NCI-H748 treated with DMSO at 0.1 percent for 48 hours (cell line): ENCODE measurements at places on chromosomes 7 and 10.

GRCh38 chr10:126476246-126476645, 88.0 kb upstream of the ADAM12 start:
- DNase-seq = no peak

DNA sequence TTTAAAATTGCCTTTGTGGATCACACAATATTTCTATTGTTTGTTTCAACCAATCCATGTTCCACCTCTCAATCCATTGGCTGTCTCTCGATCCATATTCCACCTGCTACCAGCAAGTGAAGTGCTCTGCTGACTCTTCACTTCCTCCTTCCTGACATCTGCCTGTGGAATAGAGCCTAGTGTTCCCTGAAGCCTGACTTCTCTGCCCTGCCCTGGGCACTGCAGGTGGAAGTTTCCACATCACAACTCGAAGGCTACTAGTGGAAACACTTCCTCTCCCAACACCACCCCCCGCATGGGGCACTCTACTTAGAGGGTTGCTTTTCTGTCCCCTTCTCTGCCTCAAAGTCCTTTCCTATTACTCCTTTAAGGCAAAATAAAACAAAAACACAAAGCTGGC, 563.8 kb upstream of the IGFBP3 start:
- DNase-seq = no peak

DNA sequence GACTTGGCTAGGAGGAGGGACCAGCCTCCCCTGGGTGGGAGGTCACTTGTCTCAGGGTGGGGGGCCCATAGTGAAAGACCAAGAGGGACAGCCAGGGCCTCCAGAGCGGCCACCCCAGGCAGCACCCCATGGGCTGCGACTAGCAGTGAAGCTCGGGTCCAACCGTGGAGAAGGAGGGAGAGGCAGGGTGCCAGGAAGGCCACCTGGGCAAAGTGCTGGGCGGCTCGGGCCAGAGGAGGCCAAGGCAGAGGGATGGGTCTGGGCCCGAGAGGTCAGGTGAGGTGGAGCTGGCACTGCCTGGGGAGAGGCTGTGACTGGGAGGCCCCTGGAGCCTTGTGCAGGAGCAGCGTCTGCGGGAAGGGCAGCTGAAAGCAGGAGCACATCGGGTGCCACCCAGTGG, 41.8 kb downstream of the CLRN3 start:
- DNase-seq = no peak

DNA sequence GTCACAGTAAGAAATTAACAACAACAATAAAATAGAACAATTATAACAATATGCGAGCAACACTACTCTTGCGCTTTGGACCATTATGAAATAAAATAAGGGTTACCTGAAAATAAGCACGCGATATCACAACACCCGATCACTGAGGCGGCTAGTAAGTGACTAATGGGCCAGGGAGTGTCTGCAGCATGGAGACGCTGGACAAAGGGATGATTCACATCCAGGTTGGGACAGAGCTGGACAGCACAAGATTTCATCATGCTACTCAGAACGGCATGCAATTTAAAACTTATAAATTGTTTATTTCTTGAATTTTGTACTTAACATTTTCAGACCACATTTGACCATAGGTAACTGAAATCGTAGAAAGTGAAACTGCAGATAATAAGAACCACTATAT, 15.6 kb downstream of the HIBADH start:
- no peak for DNase-seq

- no peak for DNase-seq
These were observed 11.2 kb upstream of the ARPC1A start for GRCh38 chr7:99314504-99314903.

DNA sequence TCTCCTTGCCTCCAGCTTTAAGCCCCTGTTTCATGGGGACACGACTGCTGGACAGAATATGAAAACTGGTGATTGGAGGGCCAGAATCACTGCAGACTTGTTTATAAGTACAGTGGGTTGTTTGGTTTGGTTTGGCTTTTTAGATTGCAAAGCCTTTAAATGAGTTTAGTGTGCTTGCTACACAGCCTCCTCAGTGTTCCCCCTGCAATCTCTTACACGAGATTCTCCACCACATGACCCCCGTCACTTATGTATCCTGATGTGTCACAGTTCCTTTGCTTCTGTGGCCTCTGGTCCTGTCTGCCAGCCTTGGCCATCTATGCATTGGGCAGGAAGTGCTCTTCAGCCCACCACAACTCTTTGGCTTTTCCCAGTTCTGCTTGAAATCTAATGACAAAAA, 103.7 kb upstream of the ANKRD1 start:
- DNase-seq = no peak

GRCh38 chr7:95929710-95930280, 157.4 kb downstream of the DYNC1I1 start:
- DNase-seq = no peak

- DNase-seq = no peak
These were observed 72.8 kb downstream of the SHOC2 start for GRCh38 chr10:110992006-110992800.

- no peak for DNase-seq
These were observed 10.7 kb downstream of the ZDHHC16 start for GRCh38 chr10:97456686-97457065.

GRCh38 chr10:117345143-117345542, 30.1 kb downstream of the PDZD8 start:
- DNase-seq = no peak

- no peak for DNase-seq
These were observed 130.9 kb downstream of the EMX2 start for GRCh38 chr10:117673230-117674010.

DNA sequence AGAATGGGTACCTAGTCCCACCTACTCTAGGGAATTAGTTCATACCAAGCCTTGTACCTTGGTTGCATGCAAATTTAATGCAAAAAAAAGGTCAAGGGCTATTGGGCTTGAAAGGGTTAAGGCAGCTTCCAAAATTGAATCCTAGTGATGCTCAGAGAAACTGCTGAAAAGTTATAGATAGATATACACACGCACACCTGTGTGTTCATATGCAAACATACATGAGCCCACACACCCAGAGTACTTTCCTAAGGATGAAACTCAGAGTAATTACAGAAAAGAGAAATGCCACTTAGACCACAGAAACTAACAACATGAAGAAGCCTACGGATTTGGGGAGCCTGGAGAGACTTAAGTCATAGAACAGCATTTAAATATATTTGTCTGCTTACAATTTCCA, 1.5 kb downstream of the SLC25A13 start:
- no peak for DNase-seq

DNA sequence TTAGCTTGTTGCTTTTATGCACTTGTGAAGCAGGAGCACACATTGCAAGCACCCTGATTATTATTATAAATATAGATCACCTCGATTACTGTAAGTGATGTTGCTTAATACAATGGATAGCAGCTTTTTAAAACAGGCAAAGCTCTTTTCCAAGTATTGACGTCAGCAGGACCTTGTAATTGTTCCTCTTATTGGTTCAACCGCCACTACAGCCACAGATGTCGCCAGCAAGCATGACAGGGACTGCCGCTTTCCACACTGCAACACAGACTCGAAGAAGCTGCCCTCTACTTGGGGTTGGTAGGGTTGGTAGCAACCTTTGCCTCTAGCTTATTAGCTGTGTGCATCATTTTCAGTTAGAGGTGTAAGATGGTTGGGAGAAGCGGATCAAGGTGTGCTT, 167.6 kb downstream of the ZNF365 start:
- no peak for DNase-seq

DNA sequence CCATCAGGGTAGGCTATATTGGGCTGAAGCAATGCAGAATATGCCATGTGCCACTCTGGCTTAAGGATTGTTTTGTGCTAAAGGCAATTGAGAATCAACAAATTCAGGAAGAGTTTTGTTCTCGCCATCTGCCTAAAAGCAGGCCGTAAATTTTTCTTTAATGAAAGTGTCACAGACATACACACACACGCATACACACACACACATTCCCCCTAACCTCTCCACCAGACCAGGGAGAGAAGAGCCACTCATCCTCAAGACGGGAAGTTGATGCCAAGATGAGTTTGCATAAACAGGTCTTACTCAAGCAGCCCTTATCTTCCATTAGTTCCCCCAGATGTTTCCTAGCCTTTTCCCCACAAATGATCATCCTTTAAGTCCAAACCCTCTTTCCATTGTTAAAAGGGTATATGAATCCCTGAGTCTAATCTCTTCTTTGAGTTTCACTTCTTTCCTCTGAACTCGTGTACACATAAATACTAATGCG, 59.6 kb upstream of the TRIM24 start:
- DNase-seq = no peak

DNA sequence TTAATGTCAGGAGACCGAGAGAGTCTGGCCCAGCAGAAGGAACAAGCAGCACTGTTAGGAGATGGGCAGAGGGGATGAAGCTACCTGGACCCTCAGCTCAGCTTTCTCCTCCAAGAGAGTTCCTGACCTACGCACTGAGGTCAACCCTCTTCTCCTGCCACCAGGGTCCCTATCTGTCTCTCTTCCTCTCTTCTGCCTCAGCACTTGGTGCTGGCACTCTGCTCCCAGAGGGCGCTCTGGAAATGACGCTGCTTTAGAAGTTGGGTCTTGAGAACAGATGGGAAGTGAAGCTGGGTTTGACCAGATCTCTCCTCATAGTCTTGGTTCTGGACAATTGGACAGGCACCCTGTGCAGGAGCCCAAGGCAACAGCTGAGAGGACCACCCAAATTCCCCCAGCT, 216.0 kb upstream of the AGK start:
- no peak for DNase-seq

GRCh38 chr7:30019960-30020359, 6.5 kb downstream of the FKBP14 start:
- no peak for DNase-seq

- DNase-seq = no peak
These were observed 4.6 kb downstream of the TRPV6 start for GRCh38 chr7:142880876-142881505.

- no peak for DNase-seq
These were observed 39.0 kb downstream of the SEC61G start for GRCh38 chr7:54719974-54720373.

DNA sequence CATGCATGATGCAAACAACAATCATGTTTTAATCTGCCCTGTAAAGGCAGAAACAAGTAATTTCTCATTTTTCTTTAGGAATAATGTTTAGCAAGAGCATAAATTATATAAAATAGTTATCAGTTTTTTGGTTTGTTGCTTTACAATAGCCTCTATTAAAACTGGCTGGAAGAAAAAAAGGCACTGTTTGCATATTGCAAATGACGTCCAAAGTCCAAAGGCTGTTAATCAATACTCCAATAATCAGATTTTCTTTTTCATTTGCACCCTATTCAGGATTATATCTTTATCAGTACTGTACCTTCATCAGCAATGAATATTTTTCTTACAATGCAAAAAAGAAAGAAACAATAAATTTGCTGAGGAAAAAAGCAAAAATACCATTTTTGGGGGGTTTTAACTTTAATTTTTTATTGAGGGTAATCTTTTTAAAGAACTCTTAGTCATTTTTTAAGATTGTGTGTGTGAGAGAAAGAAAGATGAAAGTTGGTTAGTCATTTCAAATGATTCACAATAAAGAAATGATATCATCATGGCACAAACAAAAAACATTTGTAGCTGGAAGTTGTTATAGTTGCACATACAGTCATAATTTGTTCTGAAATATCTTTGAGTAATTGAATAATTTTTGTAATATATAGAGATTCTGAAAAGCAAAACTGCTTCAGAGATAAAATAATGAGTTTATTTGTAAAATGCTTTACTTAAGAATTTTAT, 44.4 kb upstream of the AKR1C2 start:
- DNase-seq = no peak

GRCh38 chr7:44095781-44096180, 8.4 kb upstream of the AEBP1 start:
- no peak for DNase-seq

DNA sequence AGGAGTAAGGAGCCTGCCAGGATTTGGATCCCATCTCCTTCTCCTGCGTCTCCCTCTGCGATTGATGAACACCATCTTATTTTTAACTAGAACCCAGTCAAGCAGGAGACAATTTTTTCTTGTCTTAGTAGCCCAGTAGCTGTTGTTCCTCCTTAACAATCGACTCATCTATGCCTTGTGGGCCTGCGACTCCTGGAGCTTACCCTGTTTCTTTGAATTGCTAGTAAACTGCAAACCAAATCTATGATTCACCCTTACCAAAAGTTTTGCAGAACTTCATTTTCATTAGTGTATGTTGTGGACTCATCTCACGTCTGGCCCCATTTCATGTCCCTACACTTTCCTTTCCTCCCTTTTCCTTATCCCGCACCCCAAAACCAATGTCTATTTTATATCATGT, 37.7 kb downstream of the TRIL start:
- DNase-seq = no peak

GRCh38 chr7:5455175-5455574, 31.5 kb upstream of the TNRC18 start:
- DNase-seq = no peak

GRCh38 chr7:83117466-83117865, 45.2 kb downstream of the PCLO start:
- DNase-seq = no peak

- DNase-seq = no peak
These were observed 983.0 kb downstream of the SORCS1 start for GRCh38 chr10:106181501-106181900.
